ENCODE measurements at places on chromosomes 1 and 21.

- no peak for DNase-seq
Observed at GRCh38 chr1:46489638-46490405, at the start of gene DMBX1. Gene DMBX1 (plus strand): TSS chr1:46489836. CDS start chr1:46507011, 17,175 bp downstream.

GRCh38 chr1:104856091-104856490, 1106.4 kb downstream of the AMY1C start:
- no peak for DNase-seq

DNA sequence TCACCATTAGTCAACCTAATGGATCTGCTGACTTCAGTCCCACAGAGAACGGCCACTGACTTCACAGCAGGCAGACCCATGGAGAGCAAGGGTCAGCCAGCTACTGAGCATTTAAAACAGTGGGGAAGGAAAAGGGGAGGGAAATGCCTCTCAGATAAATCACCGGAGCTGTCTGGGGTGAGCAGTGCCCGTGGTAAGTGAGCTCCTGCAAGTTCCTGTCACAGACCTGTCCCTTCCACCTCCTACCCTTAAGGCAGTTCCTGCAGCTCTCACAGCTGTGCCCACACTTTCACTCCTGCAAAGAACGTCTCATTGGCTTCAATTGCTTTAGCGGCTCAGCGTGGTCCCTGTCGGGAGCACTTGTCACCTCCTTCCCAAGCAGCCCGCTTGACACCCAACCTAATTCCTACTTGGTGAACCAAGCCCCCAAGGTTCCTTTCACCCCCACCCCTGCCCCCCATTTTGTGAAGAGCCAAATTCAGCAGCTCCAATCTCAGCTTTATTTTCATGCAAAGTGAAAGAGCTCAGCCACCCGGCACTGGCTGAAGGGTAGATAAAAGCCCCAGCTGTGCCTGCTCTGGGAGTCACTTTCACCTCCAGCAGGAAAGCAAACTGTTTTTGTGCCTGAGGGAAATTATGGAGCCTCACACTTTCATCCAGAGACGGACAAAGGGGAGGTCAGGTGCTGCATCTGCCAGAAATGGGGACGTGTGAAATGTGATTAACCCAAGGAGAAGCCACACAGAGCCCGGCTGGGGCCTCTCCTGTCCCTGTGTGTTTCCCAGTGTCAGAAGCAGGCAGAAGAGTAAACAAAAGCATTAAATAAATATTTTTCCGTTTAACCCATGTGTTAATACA, 306.2 kb downstream of the TTLL7 start:
- DNase-seq = no peak

DNA sequence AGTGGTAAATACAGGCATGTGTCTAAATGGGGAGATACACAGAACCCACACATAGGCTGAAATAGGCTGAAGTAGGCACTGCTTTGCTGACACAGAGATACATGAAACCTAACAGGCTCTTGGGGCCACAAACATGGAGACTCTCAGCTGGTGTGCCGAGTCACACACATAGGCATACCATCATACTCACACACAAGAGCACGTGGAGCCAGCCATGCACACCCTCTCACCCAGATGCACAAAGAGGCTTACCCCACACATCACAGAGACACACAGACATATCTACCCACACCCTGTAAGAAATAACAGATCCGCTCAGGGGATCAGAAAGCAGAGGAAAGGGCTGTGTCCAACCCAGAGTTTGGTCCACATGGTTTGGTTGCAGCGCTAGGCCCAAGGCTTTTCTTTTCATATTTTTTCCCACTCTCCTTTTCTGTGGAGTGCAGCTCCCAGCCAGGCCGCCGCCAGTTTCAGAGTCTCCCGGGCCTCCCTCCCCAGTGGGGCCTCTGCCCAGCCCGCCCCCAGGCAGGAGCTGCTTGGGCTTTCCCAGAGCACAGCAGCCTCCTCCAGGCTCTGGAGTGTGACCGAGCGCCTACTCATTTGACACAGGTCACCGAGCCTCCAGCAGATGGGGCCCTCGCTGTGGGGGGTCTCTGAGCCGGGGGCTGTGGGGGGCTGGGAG, 3.9 kb upstream of the POU3F1 start:
- no peak for DNase-seq

DNA sequence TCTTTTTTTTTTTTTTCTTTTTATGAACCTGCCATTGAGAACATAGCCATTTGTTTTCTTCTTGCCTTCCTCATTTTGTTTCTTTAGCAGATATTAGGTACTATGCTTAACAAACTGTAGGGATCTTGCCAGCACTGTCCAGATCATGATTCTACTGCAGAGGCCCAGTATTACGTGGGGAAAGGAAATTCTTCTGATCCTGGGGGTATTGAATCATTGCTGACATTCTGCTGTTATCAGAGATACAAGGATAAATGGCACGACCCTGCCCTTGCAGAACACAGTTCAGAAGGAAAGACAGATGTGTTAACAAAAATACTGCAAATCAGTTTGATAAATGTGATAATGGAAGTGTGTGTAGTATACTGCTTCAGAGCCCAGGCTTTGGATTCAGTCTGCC, 56.2 kb downstream of the BTBD8 start:
- DNase-seq = no peak

DNA sequence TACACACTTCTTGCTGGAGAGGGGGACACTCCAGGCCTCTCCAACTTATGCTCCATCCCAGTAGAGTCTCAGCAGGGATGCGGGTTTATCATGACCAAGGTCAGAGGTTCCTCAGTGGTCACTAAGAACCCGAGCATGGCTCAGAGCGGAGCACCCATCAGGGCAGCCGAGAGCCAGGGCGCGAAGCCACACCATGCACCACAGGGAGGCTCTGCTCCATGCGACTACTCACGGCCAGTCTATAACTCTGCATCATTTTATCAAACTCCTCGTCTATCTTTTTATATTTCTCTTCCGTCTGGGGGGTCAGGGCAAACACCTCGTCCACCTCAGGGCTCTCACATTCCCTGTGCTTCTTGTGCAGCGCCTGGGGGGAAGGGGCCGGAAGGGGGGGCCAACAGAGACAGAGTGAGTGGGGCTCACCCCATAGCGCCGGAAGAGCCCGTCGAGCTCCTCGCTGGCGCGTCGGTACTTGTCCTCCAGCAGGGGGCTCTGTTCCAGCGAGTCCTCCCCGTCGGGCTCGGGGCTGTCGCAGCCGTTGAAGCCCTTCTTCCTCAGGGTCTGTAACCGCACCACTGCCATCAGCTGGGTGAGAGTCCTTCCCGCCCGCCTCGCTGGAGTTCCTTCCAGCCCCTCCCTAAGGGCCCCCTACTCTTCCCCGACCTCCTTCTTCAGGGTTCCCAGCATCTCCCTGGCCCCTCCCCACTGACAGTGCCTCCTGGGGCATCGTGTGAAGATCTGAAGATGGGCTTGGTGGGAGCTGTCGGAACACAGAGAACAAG, 20.0 kb downstream of the MEF2D start:
- no peak for DNase-seq

GRCh38 chr21:33441489-33442477, 38.0 kb downstream of the TMEM50B start:
- DNase-seq = no peak

GRCh38 chr1:59678040-59678439, 136.7 kb upstream of the HOOK1 start:
- no peak for DNase-seq

DNA sequence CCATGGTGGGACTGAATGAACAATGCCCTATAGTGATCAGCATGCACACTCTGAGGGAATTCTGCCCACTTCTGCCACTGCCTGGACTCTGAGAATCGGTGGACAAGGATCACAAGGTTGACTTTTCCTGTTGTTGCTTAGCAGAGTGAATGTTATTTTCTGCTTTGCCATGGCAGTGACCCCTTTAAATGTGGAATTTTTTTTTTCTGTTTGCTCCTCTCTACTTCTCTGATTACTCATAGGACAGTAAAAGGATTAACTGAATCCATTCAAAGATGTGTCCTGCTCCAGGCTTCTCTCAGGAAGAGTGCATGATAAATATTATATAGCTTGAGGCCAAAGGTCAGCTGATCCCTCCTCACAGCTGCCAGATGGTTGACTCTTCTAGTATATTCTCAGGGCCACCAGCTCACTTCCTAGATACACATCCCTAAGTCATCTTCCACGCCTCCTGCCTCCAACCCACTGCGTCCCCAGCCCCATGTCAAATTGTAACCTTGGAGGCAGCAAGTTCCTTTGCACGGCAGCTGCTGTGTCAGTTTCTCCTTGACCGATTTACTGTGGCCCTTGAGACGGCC, 74.0 kb upstream of the RALGPS2 start:
- no peak for DNase-seq

DNA sequence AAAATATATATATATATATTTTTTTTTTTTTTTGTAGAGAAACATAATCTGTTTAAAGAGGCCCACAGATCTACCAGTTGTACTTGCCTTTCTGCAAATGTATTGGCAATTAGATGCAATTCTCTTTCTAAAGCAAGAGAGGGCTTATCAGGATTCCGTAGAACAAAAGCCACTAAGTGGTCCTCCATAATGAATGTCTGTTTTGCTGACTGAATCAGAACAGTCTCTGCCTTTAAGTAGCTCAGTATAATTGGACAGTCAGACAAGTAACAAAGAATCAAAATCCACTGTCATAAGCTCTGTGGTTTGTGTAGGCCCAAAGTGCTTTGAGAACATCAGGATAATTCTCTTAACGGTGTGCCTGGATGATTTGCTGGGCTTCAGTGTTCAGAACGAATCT, 17.3 kb downstream of the SARS1 start:
- no peak for DNase-seq

GRCh38 chr1:79852004-79852403, 845.5 kb upstream of the ADGRL4 start:
- no peak for DNase-seq

- DNase-seq = no peak
Observed at GRCh38 chr1:234296496-234296895, 76.8 kb upstream of the COA6 start.

All from esophagus squamous epithelium (tissue), 5 donors.